ENCODE measurements at places on chromosomes 5 and 9. TPM values are rescaled to one million over a fixed set of nuclear protein-coding genes. Genes with fewer than 3 reads are reported as not detected.

The GPR150 gene
- 0.06 TPM for polyA plus RNA-seq

The ORM1 gene
- polyA plus RNA-seq, result 0.32 TPM

The FBN2 gene
- 68.8 TPM for polyA plus RNA-seq

The SLCO4C1 gene
- 29.1 TPM for polyA plus RNA-seq

The RANBP17 gene
- 16.2 TPM for polyA plus RNA-seq

The PAXX gene
- polyA plus RNA-seq, result 40.2 TPM

The TAF11L3 gene
- not detected for polyA plus RNA-seq

The F2RL1 gene
- polyA plus RNA-seq, result 47.2 TPM

The SLC6A3 gene
- polyA plus RNA-seq, result 0.24 TPM

The SPATA9 gene
- 1.4 TPM for polyA plus RNA-seq

The ARL14EPL gene
- polyA plus RNA-seq, result 0.15 TPM

The PRRT1B gene
- 0.67 TPM for polyA plus RNA-seq

The CXCL14 gene
- 22.4 TPM for polyA plus RNA-seq

The MEGF10 gene
- polyA plus RNA-seq, result 0.88 TPM

The MPDZ gene
- polyA plus RNA-seq, result 50.2 TPM

The SFXN1 gene
- 47.0 TPM for polyA plus RNA-seq

The PDCD1LG2 gene
- not detected for polyA plus RNA-seq

The SPINK13 gene
- 1.2 TPM for polyA plus RNA-seq

All from renal cortex interstitium (tissue), 15 donors.